Stimulated activated naive CD4-positive, alpha-beta T cell (primary cell): ENCODE measurements at places on chromosomes 4 and X.

- no peak for DNase-seq
These were observed 232.6 kb upstream of the BOD1L1 start for GRCh38 chr4:13860126-13860525.

DNA sequence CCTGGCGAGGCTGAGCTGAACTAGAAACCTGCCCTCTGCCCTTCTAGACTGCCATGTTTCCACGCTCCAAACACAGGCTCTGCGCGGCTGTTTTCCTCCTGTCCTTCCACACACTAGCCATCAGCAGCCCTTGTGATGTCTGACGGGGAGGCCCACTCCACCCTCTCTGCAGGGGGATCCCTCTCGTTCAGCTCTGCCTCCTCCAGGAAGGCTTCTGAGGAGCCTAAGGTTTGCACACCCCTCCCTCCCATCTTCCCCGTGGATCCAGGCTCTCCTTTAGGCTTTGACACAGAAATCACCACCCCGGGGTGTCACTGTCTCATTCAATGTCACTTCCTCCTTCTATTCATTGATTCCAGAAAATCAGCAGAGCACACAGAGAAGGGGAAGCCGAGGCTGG is 38.6 kb upstream of the CRMP1 start:
- no peak for DNase-seq

DNA sequence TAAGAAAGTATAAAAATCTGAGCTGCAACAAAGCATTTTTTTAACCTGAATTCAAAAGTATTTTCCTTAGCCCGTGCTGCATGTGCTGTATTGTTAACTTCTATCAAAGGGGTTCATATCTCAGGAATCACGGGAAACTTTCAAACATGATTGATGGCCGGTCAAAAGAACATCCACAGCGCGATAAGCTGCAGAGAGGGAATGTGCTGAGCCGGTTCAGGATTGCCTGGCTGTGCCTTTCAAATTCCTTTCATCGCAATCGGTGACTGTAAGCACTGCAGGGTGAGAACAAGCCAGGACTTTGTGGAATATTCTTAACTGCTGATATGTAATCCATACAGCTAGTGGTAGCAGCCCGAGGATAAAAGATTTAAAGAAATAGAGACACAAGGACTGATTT is 210.9 kb upstream of the NOCT start:
- no peak for DNase-seq

DNA sequence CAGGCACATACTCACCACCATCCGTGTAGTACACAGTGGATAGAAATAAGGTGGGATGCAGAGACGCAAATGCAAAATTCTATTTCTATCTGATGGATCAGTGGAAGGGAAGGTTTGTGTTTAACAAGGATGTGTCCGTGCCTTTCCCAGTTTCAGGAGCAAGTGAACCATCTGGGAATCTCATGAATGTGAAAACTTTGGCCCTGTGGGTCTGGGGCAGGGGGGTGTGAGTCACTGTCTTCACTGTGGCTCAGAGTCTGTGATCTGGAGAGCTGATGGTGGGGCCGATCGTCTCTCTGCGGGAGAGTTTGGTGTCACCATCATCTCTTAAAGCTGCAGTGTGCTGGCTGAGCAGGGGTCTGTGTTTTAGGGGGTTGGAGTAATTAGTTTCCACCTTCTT is 179.3 kb upstream of the STS start:
- no peak for DNase-seq

DNA sequence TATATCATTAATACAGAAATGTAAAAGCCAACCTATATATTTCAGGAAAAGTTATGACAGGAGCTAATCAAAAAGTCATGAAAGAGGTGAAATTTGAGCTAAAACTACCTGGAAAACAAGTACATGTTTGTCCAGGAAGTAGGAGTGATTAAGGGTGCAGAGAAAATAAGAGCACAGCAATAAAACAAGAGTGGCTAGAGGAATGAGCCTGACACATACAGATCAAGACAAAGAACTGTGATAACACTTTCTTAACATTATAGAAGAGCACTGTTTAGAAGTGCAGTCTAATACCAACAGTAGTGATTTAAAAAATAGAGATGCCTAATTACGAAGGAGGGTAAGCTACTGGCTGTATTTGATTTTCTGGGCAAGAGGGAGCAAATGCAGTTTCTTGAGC is 125.1 kb downstream of the WDFY3 start:
- DNase-seq = no peak

GRCh38 chr4:78818530-78819079 is 42.5 kb downstream of the BMP2K start:
- DNase-seq = no peak

DNA sequence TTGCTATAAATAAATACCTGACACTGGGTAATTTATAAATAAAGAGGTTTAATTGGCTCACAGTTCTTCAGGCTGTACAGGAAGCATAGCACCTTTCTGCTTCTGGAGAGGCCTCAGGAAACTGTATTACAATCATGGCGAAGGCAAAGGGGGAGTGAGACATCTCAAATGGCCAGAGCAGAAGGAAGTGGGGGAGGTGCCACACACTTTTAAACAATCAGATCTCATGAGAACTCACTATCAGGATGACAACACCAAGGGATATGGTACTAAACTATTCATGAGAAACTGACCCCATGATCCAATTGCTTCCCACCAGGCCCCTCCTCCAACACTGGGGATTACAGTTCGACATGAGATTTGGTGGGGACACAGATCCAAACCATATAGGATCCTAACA is 11.7 kb upstream of the TCEAL9 start:
- DNase-seq = no peak

DNA sequence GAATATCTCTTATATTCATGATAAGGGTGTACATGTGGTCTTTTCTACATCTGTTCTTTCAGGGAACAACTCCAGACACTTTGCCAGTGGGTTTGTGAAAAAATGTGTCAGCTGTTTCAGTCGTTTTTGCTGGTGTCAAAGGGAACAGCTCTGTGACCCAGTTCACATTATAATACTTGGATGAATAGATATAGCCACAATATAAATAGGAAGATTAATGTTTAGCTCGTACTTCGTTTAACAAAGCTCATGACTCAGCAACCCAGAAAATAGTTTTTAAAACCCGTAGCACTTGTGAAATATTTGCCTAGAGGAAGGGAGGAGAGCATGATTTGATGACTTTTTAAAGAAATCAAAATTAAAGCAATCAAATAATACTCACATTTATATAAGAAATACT is 7.9 kb downstream of the LIAS start:
- DNase-seq = no peak
